Stimulated activated CD8-positive, alpha-beta memory T cell treated with anti-CD3 and anti-CD28 coated beads, Interleukin-15, amount 100 ng/mL, for 4 hours (primary cell): ENCODE measurements at places on chromosomes 6 and 20.

DNA sequence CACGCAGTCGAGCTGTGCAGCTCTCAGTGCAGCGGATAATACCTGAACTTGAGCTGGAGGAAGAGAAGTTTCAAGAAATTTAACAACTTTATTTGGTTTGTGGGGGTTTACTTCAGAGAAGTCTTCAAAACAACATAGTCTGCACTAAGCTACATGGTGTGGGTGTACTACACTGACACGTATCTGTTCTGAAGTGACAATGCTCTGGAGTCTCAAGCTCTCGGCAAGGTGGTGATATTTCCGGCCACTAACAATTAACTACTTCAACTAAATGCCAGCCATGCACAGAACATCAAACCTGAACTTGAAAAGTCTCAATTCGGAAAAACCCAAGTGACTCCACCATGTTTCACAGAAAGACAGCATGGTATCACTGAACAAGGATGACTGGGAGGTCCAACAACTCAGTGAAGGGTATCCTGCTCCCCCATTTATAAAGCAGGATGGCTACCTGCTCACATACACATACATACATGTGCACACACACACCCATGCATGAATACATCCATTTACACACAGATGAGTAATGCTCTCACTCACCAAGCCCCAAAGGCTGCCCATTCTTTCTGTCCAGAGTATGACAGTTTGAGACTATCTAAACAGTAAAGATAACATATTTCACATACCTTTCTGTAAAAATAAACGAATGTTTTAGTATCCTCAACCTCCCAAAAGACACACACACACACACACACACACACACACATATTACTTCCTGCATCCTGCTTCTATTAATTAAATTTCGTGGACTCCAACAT is 15.4 kb upstream of the ANKRD60 start:
- DNase-seq: no peak

GRCh38 chr20:53792946-53793536 is 199.4 kb upstream of the ZNF217 start:
- DNase-seq: no peak

DNA sequence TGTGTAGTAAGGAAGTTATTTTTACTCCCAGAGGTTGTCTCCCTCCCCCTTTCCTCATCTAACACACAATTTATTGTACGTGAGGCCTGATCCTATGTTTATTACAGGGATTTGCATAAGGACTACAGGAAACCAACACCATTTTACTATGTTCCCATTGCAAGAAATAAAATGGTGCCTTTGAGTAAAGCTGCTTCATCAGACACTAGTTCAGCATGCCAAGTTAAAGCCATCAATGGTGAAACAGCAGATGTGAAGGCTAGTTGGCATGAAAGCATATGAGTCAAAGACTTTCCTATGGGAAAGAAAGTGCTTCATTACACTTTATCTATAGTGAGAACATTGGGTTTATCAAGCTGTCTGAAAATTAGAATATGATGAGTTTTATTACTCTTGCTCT is 543.0 kb downstream of the GRIK2 start:
- no peak for DNase-seq

GRCh38 chr6:14095437-14095836 is 22.1 kb upstream of the CD83 start:
- DNase-seq: no peak

DNA sequence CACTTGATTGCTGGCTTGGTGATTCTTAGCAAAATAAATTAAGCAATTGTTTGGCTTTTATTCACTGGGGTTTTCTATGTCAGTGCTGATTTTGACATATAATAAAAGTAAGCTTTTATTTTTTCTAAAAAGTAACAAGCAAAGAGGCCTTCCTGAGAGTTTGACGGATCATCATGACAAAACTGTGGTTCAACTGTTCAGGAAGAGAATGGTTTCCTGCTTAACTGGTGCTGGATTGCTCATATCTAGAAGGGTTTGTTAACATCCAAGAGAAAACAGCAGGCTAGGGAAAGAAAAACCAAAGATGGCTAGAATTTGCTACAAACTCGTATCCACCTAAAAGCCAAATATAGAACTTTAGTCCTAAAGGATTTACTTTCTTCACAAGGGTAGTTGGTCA is 21.2 kb downstream of the SERPINB1 start:
- DNase-seq: no peak

- no peak for DNase-seq
These were observed 22.2 kb downstream of the AHI1 start for GRCh38 chr6:135475292-135475886.

- no peak for DNase-seq
These were observed 22.2 kb downstream of the OLIG3 start for GRCh38 chr6:137471986-137472385.
